ENCODE measurements at places on chromosomes 3 and 15.
A peak's percentile ranks its signal among the peaks of the same experiment; 100 is the strongest.

DNA sequence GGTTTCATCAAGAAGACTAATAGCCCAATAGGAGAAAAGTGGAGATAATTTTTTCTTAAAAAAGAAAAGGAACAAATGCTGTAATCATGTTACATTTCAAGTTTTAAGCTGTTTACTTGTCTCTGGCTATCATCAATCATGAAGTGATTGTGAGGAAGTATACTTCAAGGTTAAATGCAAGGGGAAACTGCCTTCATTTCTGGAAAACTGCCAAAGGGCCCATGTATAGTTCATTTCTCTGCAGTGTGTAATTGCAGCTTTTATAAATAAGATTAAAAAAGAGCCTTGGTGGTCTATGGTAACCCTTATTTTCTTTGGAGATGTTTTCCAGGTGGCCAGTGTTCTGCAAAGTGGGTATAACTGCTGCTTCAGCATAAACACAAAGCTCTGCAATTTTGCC is 101.9 kb downstream of the GRM7 start:
- DNase-seq, result no peak

DNA sequence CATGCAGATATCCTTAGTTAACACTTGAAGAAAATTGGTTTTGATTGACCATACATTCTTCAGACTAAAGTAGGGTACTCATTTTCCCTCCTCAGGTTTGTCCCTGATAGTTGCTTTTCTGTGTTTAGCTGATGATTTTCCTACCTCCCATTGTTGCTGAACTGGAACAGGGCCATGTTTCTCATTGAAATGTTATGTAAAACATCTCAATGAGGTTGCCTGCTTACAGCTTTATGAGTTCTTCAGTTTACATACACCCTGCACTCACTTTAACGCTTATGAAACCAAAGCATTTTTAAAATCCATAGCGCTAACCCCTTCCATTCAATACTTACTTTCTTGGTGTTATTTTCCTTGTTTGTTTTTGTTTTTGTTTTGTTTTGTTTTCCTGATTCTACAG is 61.9 kb downstream of the HMG20A start:
- no peak for DNase-seq

DNA sequence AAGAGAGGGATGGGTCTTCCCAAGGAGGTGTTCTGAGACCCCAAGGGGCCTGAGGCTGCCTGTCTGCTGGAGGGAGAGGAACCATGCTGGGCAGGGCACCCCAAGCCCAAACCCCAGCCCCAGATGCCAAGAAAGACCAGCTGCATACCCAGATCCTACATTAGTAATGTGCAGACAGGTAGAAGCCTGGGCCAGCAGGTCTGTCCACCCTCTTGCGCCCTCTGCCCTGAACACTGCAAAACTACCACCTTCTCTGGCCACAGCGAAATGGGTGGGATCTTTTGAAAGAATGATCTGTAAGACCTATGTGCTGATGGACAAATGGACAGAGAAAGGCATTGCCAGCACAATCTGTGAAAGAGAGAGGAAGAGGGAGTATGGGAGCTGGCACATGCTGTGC is 283.2 kb downstream of the EPHB1 start:
- DNase-seq, result no peak

DNA sequence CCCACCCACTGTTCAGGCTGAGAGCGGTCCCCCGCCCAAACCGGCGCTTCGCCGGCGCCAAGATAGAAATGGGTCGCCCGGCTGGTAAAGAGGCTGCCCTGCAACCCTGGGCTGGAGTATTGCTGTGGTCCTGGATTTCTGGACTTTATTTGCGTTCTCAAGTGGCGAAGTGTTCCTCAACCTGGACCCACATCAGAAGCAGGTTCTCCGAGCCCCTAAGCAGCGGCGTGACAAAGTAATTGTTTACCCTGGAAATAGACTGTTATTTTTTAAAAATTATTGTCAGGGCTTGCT is 481 bp upstream of the DYNC1LI1 start:
- peak; percentile 53 for DNase-seq

- DNase-seq, result peak; percentile 17
Observed at GRCh38 chr15:90388462-90389380, 679 bp downstream of the IQGAP1 start.

DNA sequence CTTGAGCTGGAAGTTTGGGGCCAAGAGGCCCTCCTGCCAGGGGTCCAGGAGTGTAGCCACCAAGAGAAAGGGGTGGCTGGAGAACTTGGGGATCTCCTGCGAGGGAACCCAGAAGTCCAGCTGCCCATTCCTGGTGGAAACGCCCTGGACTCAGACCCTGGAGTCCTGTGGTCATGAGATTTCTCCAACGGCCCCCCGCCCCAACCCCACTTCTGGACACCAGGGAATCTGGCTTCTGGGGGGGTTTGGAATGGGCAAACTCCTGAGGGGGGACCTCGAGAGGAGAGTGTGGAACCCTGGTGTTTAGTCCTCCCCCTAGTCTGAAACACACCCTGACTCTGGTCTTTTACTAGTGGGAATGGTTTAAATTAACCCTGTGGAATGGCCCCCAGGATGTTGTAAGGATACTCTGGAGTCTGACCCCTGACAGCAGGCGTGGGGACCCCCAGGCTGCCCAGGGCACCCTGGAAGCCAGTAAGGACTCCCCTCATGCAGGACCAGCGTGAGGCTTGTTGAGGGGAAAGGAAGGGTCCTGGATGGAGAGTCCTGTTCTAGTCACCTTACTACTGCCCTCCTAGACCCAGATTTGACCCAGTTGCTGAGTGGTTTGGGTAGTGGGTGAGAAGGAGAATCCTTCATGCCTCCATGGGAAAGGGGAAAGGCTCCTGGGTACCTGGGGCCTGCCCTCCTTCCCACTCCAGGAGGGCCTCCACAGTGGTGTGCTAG is 540 bp downstream of the KLHDC8B start:
- no peak for DNase-seq

- DNase-seq, result no peak
Observed at GRCh38 chr3:151130428-151130827, 45.0 kb downstream of the MED12L start.
